NCI-H1092 treated with DMSO at 0.1 percent for 48 hours (cell line): ENCODE measurements at places on chromosomes 11 and 22.

DNA sequence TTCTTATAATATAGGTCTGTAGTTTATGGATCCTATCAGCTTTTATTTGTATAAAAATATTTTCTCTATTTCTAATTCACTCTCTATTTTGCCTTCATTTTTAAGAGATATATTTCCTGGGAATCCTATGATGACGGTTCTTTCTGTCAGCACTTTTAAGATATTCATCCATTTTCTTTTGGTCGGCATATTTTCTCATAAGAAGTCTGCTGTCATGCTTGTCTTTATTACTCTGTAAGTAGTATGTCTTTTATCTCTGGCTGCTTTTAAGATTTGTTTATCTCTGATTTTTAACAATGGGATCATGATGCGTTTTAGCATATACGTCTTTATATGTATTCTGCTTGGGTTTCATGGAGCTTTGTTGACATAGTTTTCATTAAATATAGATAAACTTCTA lies 175.5 kb downstream of the SNX19 start:
- DNase-seq: no peak

DNA sequence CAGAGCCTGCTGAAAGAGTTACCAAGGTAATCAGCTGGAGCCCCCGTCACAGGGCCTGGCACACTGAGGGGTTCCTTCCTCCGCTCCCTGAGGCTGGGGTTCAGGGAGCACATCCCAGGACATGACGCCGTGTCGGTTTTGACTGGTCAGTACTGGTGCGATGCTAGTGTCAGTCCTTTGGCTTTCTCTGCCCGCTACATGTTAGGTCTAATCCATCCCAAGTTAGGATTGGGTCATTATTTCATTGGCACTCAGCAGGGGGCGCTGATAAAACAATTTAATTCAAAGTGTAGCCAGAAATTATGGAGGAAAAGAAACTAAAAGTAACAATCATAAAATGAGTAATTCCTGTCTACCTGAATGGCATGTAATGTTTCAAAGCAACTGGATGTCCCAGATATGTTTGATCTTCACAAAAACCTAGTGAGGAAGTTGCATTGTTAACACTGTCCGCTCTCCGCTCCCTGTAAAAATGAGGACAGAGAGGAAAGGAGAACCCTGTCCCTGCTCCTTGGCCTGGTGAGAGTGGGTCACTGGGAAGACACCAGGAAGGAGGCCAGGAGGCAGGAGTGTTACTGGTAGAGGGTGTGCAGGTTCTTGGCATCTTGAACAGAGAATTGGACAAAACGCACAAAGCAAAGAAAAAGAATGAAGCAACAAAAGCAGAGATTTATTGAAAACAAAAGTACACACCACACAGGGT lies 27.1 kb downstream of the TSKU start:
- peak; percentile 12 for DNase-seq

DNA sequence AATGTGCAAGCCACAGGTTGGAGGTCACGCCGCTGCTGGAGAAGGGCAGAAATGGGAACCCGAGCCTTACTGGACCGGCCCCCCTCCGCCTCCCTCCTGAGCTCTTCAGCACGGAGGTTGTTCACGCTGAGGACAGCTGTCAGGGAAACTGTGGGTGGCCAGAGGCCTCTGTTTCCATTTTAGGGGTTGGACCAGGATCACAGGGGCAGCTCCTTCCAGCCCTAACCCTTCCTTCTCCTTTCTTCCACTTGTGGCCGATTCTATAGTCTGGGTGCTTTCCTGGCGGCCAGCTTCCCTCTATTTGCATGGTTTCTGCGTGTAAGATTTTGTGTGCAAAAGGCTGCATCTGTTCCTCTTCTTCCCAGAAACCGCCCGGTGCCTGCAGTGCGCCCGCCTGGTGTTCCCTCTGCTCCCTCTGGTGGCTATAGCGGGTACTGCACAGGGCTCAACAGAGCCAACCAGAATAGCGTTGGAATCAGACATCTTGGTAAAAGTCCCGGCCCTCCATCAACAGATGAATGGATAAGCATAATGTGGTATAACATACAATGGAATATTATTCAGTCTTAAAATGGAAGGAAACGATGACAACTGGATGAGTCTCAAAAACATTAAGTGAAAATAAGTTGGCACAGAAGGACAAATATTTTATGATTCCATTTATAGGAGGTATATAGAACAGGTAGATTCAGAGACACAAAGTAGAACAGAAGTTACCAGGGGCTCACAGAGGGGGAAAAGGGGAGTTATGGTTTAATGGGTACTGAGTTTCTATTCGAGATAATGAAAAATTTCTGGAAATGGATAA lies 8.4 kb upstream of the SLC22A8 start:
- peak; percentile 61 for DNase-seq

DNA sequence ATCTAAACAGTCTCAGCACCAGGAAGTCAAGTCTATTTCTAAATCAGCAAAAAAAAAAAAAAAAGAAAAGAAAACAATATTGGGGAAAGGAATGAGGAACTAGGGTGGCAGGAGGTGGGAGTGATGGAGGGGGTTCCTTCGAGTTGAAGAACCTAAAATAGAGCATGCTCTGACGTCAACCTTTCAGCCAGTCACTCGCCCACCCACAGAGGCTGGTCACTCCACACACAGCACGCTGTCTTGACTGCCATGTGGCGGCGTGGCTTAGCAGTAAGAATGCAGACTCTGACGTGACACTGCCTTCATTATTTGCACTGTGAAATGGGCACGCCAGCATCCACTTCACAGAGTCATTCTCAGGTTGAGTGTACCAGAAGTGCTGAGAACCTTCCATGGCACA lies 48.3 kb downstream of the LARGE1 start:
- DNase-seq: no peak

- no peak for DNase-seq
Measured at GRCh38 chr22:23514322-23515038, 65.6 kb downstream of the IGLL1 start.

DNA sequence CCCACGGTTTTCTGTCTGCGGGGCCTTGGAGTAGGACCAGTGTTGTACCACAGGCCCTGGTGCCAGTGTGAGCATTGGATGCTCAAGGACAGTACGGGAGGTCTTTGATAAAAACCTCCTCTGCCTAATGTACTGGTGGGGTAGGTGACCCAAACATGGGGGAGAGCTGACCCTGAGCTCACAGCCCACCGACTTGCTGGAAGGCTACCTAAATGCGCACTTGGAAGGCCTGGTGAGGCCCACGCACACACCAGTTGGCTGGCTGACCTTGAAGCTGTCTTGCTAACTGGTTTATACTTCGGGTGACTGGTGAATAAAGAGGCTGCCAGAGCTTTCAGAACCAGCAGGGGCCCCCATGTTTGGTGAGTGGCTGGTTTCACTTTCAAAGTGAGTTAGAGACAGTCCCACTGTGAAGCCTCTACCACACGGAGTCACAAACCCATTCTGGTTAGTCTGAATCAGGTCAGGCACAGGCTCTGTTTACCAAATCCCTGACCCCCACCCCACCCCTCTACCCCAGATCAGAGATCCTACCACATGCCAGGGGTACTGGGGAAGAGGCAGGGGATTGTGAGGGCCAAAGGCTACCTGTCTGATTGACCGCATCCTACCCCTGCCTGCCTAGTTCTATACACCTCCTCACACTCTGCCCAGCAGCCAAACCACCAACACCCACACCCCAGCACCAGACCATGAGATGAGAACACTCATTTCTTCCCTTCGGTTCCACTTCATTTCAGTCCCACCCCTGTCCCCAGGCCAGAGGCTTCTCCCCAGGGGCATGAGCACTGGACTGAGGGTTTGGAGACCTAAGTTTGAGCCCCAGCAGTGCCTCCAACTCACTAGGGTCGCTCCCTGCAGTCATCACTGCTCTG lies 12.7 kb upstream of the IL2RB start:
- no peak for DNase-seq

- no peak for DNase-seq
Measured at GRCh38 chr11:2215561-2216399, 44.2 kb upstream of the TH start.

- peak; percentile 11 for DNase-seq
Measured at GRCh38 chr11:22920939-22921565, 60.8 kb upstream of the CCDC179 start.

DNA sequence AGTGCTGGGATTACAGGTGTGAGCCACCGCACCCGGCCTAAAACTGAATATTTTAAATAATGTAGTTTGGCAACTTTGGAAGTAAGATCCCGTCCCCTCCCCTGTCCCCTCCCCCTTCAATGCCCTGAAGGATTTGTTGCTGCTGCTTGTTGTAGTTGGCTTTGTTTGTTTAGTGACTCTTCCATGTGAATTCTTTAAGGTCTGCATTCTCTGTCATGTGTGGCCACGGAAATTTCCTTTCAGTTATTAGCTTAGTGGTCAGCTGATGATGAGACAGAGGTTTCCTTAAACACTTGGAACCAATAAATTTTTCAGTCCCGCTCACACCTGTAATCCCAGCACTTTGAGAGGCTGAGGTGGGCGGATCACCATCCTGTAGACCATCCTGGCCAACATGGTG lies 109.9 kb downstream of the MPPED1 start:
- DNase-seq: no peak

DNA sequence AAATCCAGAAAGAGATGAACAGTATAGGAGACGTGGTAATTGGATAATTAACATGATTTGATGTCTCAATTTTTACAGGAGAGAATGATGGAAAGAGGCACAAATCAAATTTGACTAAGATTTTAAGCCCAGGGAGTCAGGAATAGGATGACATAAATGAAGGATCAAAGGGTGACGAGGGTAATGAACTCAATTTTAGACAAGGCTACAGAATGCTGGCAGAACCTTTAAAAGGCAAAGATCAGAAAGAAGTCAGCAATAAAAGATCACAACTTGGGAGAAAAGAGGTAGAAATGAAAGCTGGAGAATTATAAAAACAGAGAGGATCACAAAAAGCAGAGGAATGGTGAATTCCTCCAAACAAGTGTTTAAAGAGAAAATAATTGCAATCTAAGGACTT lies 13.0 kb upstream of the OR8A1 start:
- no peak for DNase-seq

DNA sequence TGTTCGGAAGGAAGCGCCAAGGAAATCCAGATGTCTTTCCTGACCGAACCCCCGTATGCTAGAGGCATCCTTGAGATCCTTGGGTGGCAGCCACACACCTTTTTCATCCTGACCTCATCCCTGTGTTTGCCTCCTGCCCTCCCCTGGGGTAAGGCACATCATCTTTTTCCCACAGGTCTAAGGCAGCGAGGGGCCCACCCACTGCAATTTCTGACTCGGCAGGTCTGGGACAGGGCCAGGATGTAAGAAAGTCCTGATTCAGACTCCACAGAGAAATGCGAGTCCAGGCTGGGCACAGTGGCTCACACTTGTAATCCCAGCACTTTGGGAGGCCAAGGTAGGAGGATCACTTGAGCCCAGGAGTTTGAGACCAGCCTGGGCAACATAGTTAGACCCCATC lies 10.5 kb downstream of the ZMAT5 start:
- no peak for DNase-seq

GRCh38 chr11:23457641-23458040 lies 597.4 kb upstream of the CCDC179 start:
- no peak for DNase-seq

- peak; percentile 33 for DNase-seq
Measured at GRCh38 chr22:40040927-40041326, 46.2 kb downstream of the FAM83F start.
